ENCODE measurements at places on chromosomes 5 and 9.
A peak's percentile ranks its signal among the peaks of the same experiment; 100 is the strongest.

- peak; percentile 55 for DNase-seq
Measured at GRCh38 chr5:129094924-129095899, 663 bp downstream of the ISOC1 start.

DNA sequence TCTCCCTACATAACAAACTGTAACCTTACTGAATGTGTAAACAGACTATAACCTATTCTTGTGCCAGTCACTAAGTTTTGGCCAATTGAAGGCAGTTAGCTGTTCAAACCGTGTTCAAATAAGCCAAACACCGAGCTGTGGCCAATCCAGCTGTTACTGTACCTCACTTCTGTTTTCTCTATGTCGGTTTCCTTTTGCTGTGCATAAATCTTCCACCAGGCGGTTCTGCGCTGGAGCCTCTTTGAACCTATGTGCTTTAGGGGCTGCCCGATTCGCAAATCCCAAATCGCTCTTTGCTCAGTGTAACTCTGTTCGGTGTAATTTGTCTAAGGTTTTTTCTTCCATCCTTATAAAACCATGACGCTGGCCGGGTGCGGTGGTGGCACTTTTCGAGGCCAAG lies 31.8 kb downstream of the F2R start:
- DNase-seq = no peak

DNA sequence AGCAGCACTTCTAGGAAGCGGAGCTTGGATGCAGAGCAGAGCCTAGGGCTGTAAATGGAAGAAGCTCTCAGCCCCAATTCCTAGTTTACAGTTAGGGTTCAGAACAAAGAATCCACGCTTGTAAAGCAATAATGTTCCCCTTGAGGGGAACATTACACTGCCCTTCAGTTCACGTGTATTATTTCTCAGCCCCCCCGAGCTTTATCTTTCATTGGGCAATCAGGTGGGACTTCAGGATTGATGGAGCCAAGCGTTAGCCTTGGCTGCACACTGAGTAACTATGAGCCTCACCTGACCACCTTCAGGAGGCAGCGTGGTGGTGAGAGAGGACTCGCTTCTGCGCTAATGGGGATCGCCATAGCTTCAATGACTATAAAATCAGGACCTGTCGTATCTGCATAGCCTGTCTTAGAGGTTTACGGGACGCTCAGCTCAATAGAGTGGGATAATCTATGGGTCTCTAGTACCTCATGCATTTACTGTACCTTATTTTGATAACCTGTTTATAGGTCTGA lies 157.0 kb upstream of the RASEF start:
- DNase-seq = no peak

DNA sequence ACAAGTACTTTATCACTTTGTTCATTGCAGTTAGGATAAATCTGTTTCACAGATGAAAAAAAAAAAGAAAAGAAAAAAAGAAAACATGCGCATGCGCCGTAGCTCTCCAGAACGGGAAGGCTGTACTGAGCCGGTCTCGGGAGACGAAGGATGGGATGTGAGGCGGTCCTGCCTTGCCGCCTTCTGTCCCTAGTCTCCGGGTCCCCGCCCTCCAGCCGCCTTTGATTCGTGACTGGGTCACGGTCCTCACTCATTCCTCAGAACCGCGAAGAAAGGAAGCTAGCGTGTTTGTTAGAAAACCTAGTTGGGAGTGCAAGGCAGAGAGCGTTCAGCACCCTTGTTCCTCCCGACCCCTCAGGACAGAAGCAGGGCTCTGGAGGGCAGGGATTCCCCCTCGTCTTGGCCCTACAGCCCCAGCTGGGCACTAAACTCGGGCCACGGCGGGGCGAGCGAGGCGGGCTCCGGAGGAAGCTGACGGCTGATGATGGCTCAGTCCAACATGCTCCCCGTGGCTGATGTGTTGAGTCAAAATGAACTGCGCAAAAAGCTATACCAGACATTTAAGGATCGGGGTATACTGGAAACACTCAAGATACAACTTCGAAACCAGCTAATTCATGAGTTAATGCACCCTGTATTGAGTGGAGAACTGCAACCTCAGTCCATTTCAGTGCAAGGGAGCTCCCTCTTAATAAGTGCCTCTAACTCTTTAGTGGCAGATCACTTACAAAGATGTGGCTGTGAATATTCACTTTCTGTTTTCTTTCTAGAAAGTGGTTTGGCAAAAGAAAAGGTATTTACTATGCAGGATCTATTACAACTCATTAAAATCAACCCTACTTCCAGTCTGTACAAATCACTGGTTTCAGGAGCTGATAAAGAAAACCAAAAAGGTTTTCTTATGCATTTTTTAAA lies 40.0 kb downstream of the CPLANE1 start:
- DNase-seq = peak; percentile 55

- DNase-seq = peak; percentile 1
Measured at GRCh38 chr9:7828334-7828733, 28.8 kb upstream of the DMAC1 start.

DNA sequence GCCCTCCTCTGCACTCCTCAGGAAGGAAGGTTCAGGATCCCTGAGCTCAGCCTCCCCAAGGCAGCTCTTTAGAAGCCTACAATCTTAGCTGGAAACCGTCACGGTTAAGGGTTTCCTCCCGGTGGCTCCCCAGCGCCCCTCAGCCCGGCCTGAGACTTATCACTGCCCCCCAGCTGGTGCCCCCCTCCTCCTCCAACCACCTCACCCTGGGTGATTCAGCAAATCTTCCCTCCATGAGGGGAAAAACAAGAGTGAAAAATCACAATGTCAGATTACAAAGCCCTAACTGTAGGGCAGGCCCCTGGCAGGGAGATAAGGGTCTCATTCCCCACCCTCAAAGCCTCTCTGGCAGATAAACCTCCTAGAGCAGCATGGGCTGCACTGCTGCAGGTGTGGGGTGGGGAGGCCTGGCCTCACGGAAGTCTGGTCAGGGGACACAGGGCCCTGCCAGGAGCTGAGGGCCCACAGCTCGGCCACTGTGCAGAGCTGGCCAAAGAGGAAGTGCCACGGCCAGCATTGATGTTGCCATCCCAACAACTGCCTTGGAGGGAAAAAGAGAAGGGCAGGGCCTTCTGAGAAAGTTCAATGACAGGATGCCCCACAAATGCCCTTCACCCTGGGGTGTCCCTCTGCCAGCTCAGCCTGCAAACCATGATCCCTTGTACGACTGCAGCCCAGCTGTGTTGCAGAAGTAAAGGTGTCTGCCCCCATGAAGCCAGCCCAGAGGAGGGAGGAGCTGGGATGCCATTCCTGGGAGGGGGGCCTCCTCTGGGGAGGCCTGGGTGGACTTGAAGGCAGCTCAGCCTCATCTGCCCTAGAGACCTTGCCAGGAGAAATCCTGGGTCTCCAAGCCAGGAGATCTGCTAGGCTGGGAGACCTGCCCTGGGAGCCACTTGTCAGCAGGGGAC lies 25.9 kb downstream of the GFI1B start:
- DNase-seq = no peak

- DNase-seq = no peak
Measured at GRCh38 chr5:72107901-72108201, 576 bp downstream of the MAP1B start.

DNA sequence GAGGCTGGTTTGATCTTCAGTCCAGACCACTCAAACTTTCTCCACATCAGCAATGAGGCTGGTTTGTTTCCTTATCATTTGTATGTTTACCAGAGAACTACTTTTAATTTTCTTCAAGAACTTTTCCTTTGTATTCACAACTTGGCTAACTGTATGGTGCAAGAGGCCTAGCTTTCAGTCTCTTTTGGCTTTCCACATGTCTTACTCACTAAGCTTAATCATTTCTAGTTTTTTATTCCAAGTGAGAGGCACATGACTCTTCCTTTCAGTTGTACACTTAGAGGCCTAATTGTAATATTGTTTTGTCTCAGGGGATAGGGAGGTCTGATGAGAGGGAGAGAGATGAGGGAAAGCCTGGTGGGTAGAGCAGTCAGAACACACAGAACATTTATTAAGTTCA lies 554.0 kb upstream of the ARRDC3 start:
- no peak for DNase-seq

- DNase-seq = peak; percentile 43
Measured at GRCh38 chr5:159301466-159301865, 28.8 kb downstream of the IL12B start.

DNA sequence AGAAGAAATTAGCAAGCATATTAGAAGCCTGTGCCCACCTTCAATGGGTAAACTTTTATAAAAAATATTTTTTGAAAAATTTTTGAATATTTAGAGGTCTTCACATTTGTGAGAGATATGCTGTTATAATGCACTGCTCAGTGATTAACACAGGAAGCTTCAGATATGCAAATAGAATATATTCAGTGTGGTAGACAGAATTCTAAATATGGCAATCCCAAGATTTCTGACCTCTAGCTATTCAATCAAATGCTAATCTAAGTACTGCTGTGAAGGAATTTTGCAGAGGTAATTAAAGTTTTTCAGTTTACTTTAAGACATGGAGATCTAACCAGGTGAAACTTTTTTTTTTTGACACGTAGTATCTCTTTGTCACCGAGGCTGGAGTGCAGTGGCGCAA lies 103.5 kb downstream of the ADAMTS19 start:
- DNase-seq = no peak

DNA sequence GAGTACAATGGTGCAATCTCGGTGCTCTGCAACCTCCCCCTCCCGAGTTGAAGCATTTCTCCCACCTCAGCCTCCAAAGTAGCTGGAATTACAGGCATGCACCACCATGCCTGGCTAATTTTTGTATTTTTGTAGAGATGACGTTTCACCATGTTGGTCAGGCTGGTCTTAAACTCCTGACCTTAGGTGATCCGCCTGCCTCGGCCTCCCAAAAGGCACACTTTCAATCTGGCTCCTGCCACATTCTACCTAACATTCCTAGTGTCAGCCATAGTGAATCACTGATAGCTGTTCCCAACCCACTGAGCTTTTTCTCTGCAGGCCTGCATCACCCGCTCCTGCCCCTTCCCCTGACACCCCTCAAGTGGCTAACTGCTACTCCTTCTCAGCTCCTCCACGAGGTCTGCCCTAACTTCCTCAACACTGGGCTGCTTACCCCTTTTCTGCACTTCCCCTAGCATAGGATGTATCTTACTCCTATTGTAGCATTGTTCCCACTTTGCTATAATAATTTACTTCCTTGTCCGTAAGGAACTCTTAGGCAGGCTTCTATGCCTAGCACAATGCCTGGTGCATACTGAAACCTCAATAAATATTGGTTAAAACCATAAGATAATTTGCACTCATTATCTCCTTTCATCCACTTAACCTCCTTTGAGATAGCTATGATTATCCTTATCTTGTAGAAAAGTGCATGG lies 42.0 kb upstream of the LIFR start:
- no peak for DNase-seq

GRCh38 chr5:78243639-78244038 lies 50.9 kb downstream of the AP3B1 start:
- DNase-seq = peak; percentile 45

DNA sequence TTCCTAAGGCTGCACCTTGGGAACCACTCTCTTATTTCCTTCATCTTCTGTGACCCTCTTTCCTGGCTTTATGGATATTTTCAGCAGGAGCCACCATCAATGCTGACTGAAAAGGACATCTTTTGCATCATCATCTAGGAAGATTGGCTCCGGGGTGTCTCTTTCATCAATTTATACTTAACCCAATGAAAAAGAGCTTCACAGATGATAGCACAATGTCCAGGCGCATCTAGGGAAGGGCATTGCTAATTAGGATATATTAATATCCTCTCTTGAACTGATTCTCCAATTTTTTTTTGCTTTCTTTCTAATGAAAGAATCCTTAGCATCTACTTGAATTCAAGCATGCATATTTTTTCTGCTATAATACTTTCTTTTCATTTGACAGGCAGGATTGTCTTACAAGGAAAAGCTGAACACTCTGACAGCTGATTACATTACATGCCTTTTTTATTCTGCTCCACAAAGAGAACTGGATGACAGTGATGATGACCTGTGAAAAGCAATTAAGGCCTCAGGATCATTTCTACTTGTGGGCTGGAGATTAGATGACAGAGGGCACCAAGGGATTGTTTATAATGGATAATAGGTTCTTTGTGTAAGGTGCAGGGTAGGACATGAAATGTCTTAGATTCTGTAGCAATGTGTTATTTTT lies 60.2 kb downstream of the PCSK1 start:
- no peak for DNase-seq

DNA sequence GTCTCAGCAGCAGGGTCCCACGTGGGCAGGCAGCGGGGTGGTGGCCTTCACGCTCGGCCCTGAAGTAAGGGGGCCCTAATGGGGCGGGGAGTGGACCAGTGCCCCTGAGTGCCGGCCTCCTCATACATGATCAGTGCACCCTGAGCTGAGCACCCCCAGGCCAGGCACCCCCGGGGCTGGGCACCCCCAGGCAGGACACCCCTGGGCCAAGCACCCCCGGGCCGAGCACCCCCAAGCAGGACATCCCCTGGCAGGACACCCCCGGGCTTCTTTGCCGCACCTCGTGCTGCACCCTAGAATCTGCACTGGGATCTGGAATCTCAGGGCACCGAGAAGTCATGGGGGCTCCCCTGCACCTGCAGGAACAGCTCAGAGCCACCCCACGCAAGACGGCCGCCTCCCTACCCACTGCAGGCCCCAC lies 51.4 kb downstream of the EXD3 start:
- no peak for DNase-seq

- no peak for DNase-seq
Measured at GRCh38 chr5:66527478-66528035, 68.6 kb upstream of the MAST4 start.

GRCh38 chr5:74262544-74263207 lies 377.9 kb downstream of the ENC1 start:
- DNase-seq = no peak

DNA sequence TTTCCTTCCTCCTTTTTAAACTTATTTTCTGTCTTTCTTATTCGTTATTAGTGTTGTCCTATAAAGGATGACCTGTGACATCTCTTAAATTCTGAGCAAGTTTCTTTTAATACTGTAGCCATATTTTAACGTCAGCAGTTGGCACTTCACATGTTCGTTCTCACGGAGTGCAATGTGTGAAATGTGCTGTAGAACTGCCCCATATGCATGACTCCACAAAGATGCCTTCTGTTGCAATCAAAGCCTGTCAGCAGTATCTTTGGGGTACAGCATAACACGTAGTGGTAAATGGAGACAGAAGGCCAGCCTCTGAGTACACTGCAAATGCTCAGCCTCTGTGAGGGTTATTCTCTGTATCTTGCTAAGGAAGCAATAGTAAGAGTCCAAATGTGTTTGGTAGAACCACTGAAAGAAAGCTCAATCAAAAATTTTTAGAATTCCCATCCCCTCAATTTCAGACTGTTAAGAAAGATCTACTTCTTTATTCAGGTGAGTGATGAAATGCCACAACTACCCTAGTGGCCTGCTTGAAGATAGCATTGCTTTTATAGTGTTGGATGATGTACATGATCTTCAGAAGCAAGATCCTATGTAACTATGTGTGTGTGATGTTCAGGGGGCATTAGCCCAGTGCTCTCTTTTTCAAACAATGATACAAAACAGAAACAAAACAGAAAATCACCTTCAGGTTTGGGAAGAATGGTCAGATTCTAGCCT lies 277.7 kb downstream of the TMEM167A start:
- DNase-seq = no peak

All from astrocyte of the hippocampus (primary cell).